ENCODE measurements at places on chromosomes 5 and 9.

DNA sequence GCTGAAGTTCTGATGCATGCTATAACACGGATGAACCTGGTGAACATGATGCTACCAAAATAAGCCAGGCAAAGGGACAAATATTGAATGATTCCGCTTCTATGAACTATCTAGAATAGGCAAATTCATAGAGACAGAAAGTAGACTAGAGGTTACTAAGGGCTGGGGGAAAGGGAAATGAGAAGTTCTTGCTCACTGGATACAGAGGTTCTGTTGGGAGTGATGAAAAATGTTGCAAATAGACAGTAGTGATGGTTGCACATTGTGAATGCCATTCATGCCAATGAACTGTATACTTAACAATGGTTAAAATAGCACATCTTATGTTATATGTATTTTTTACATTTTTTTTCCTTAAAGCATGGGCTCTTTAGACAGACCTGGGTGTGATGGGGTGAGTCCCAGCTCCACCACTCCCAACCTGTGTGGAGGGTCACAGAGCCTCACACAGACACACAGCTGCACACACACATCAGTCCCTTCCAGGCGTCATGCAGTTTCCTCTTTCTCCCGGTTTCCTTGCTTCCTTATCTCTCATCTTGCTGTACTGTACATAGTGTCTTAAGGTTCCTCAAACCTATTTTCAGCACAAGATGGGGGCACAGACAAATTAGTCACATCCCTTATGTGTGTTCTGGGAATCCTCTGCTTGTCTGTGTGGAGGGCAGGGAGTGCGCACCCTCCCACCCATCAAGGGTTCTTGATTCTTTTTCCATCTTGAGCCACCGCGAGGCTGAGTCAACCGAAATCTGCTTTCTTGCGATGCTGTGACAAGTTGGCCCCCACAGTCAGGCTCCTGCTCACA lies 192.9 kb downstream of the CRB2 start:
- peak; percentile 67 for DNase-seq

GRCh38 chr9:121622387-121623203 lies 28.8 kb upstream of the DAB2IP start:
- DNase-seq = no peak

GRCh38 chr9:78365748-78366697 lies 69.1 kb downstream of the PSAT1 start:
- peak; percentile 57 for DNase-seq

DNA sequence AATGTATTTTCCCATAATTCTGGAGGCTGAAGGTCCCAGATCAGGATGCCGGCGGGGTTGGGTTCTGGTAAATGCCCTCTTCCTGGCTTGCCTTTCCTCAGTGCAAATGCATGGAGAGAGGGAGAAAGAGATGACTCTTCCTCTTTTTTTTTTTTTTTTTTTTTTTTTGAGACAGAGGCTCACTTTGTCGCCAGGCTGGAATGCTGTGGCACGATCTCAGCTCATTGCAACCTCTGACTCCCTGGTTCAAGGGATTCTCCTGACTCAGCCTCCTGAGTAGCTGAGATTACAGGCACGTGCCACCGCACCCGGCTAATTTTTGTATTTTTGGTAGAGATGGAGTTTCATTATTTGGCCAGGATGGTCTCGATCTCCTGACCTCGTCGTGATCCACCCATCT lies 300.0 kb upstream of the TAS2R1 start:
- no peak for DNase-seq

DNA sequence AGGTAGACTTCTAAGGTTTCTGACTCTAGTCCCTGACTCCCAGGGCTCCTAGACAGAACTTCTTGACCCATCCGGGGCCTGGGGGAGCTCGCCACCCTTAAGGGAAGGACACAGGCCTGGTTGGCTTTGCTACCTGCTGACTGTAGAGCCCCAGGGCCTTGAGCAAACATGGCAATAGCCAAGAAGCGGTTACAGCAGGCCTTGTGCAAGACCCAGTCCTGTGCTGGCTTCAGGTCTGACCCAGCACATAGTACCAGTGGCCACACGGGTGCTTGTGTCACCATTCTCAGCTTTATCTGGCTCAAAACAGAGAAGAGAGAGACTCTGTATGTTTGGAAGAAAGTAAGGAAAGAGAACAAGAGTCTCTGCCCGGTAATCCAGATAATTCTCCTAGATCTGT lies 41.8 kb downstream of the AP3B1 start:
- DNase-seq = no peak

DNA sequence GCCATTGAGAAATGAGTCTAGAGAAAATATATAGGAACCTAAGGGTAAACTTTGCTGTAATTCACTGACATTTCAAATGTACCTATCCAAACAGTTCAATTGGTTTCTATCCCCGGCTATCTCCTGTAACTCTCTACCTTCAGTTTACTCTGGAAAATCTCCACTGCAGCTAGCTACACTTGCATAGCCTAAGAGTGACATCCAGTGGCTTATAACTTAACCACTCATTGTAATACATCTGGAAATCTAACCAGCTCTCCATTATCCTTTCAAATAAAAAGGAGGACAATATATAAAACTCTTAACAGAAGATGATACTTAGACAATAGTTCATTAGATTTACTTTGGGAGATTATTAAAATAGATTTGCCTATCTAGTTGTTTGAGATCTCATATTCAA lies 35.3 kb upstream of the SPDL1 start:
- DNase-seq = peak; percentile 26

DNA sequence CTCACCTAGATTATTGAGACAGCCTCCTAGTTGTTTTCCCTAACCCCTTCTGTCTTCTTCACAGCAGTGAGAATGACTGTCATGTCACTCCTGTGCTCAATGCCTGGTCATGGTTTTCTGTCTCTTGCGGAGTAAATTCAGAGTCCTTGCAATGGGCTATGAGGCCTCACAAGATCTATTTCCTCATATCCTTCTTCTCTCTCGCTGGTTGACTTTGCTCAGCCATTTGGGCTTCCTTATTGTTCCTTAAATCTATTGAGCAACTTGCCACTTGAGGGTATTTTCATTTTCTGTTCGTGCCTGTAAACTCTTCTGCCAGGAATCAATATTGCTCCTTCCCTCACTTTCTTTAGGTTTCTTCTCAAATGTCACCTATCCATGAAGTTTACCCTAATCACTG lies 9.0 kb downstream of the PPP3R2 start:
- DNase-seq = peak; percentile 60

- DNase-seq = no peak
Observed at GRCh38 chr9:4510546-4511322, 20.5 kb downstream of the SLC1A1 start.

GRCh38 chr9:119838210-119838609 lies 469.0 kb upstream of the BRINP1 start:
- DNase-seq = no peak

- no peak for DNase-seq
Observed at GRCh38 chr9:16656432-16657169, 213.9 kb downstream of the BNC2 start.

DNA sequence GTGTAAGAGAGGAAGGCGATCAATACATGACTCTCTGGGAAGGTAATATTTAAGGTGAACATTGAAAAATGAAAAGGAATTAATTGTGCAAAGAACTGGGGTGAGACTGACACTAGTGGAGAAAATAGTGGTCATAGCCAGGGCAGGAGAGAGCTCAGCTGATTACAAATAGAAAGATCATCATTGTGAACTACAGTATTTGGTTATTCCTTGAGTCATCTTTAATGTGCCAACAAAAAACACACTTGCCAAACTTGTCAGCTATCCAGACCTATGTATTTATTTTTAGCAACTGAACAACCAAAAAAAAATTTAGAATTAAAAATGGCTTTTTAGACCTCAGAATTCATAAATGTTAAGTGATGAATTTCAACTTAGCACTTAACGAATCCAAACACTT lies 749.8 kb upstream of the CDH9 start:
- DNase-seq = no peak
